Fibroblast of skin of left biceps (primary cell): ENCODE measurements at places on chromosomes 7 and 10.

DNA sequence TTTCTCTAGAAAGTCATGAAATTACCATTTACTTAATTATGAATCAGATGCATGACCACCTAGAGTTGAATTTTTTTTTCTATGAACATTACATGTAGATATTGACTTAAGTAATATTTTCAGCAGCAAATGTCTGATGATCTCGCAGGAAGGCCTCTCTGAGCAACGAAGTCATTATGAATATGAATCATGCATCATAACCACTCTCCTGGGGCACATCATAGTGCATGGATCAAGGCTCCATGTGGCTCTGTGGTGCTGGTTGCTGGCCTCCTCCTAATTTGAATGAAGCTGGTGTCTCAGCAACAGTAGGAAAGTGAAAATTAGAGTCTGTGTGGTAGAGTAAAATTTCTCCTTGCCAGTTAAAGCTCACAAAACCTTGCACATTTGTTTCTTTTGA, 121.4 kb upstream of the INHBA start:
- DNase-seq: peak; percentile 42

DNA sequence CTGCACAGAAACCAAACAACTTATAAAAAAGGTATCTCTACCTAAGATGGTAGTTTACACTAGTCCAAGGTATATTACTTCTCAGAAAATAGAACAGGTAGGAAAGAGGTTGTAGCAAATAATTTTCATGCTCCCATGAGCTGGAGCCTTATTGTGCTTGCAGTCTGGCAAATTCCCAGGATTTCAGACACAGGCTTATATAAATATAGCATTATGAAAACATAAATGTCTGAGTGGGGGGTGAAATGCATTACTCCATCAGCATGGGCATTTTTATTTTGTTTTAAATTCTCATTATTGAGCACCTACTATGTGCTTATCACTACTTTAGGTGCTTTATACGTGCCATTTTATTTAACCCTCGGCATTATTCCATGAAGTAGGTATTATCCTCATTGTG, 83.0 kb upstream of the PHYHIPL start:
- no peak for DNase-seq

- DNase-seq: no peak
Measured at GRCh38 chr10:91593366-91593765, 39.5 kb downstream of the PPP1R3C start.

DNA sequence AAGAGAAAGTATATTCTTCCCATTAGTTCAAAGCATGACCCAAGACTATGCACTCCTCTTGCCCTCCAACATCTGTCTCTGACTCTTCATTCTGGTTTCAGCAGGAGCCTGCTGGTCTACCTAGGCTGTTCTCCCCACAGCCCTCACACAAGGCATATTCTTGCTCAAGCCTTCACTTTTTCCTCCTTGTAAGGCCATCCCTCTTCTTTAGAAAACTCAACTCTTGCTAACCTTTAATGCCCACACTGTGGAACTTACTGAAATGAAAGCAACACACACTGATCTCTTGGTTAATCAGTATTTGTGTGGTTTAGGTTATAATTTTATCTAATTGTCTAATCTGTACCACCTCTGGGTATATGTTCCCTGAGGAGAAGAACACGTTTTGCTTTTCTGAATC, 75.8 kb downstream of the PRKCQ start:
- DNase-seq: no peak

DNA sequence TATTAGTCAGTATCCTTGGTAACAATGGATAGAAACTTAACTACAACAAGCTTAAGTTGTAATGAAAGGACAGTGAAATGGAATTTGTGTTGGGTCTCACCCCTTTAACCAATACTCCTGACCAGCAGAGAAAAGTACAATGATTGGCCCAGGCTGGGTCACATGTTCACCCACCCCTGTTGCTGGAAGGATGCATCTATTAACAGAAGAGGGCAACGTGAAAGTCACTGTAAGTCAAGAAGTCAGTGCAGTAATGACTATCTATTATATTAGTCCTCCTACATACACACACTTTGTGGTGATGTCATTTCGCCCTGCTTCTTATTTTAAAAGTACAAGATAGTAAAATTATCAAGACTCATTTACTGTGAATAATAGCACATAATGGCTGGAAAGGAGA, 16.2 kb downstream of the PNLIPRP2 start:
- no peak for DNase-seq
